ENCODE measurements at places on chromosomes 6 and 20.

DNA sequence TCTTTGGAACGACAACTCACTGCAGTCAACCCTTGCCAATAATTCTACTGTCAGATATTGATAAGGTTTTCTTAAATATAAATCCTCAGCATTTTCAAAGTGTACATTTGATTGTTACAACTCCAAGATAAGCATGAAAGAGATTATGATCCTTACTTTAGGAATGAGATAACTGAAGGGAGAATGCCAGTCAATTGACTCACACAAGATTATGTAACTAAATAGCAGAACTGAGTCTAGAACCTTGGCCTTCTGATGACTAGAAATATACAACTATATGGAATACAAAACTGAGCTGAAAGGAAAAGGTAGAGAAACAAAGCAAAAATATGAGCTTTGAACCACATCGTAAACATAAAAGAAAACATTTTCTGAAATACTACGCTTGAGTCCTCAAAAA, 26.9 kb upstream of the STXBP5 start:
- no peak for DNase-seq

GRCh38 chr6:43728586-43728985, 41.0 kb upstream of the MRPS18A start:
- no peak for DNase-seq

- no peak for DNase-seq
Observed at GRCh38 chr20:51183451-51183850, 160.5 kb upstream of the KCNG1 start.

DNA sequence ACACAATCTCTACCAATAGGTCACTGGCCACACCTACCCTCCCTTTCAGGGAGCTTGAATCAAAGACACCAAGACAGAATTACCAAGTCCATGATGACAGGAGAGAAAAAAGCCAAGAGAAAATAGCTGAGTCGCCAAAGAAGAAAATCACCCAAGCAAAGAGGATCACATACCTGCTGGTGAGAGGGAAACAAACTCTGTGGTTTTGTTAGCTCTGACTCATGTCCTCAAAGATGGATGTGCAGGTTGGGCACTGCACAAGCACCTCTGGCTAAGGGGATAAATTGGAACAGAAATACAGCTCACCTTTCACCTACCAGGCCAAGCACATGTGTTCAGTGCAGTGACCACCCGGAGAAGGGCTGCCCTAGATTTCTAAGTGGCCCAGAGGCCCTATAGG, 114.8 kb downstream of the TFAP2A start:
- DNase-seq: no peak

GRCh38 chr6:21420926-21421325, 172.6 kb upstream of the SOX4 start:
- no peak for DNase-seq

DNA sequence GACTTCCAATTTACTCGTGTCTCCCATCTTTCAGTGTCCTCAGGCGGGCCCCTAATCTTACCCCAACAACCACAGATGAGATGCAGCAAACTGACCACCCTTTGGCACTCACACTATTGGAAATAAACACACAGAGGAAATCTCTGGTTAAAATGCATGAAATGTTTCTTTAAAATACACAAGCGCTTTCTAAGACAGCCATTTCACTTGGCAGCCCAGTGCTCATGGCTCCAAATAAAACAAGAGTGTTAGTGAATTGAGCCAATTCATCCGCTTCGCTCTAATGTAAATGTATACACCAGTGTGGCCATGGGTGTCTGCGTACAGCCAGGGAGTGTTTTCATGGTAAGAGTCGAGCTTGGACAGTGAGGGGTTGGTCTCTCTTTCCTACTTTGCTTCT, 282.9 kb downstream of the CLIC5 start:
- no peak for DNase-seq

GRCh38 chr20:15411781-15412180, 1074.4 kb upstream of the FLRT3 start:
- no peak for DNase-seq

GRCh38 chr6:49541210-49541724, 9.2 kb upstream of the C6orf141 start:
- no peak for DNase-seq

- no peak for DNase-seq
Observed at GRCh38 chr20:53530440-53530839, 63.2 kb downstream of the ZNF217 start.

GRCh38 chr6:4351520-4352321, 216.3 kb upstream of the ECI2 start:
- peak; percentile 92 for DNase-seq

GRCh38 chr6:105646391-105646867, 243.5 kb upstream of the PREP start:
- no peak for DNase-seq

DNA sequence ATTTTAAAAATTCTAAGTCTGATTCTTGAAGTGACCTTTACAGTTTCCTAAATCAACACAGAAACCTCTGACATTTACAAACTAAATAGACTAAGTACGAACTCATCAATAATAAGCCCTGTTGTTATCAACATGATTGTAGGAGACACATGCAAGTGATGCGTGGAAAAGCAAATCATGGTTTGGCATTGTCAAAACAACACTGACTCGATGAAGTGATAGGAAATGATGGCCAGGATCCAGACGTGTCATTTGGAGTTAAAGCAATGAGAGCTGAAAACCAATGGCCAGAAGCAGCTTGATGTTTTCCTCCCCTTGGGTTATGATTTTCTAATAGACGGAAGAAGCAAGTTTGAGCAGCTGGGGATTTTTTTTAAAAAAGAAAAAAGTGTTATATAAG, 117.4 kb upstream of the FAM184A start:
- DNase-seq: no peak

- DNase-seq: no peak
Observed at GRCh38 chr20:23046431-23046830, 3.0 kb downstream of the THBD start.

- no peak for DNase-seq
Observed at GRCh38 chr6:163151212-163151611, 263.3 kb upstream of the QKI start.

DNA sequence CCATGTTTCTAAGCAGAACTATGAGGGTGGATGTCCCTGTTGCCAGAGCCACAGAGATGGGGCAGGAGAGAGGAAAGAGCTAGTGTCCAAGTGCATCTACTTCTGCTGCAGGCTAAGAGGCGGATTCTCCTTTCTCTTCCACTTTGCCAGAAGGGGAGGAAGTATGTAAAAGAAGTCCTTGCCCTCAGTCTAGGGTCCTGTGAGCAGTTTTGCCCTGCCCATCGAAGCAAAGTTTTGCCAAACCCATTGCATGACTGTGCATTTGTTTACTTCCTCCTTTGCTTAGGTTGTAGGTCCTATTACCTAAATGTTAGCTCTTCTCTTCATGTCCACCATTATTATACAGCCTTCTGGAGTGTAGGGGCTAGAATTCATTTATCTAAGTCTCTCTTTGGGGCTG, 106.2 kb upstream of the ARMC2 start:
- no peak for DNase-seq

- peak; percentile 79 for DNase-seq
Observed at GRCh38 chr6:44226368-44227147, 3.2 kb downstream of the SLC29A1 start.

DNA sequence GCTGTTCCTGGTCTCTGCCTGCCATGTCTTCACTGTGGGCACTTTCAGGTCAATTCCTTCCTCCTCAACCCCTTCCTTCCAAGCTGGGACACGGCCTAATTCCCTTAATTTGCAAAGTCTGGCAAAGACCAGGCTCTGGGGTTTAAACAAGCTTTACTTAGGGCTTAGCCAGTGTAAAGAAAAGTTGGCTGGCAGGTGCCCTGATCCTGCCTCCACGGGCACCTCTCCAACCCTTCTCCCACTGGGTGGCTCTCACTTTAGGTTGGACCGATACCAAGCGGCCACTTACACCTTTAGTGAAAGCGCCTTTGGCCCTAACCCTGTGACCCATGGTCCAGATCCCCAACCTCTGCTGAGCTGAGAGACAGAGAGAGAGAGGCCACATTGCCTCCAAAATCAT, 13.7 kb upstream of the MLN start:
- DNase-seq: no peak

DNA sequence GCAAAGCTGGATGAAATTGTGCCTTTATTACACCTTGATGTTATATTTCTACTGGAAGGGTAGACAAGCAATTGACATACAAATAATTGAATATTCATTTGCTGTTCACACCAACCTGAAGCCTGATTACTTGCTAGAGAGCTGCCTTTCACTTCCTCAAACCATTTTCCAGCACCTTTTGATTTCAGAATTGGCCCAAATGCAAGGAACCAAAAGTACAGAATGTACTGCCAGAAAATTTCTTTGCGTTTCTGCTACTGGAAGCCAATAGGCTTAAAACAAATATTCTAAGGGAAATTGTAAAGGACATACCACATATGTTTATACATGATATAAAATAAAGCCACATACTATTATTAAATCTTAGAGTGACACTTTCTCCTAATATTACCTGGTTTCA, 94.5 kb downstream of the RFPL4B start:
- DNase-seq: no peak

GRCh38 chr6:13461805-13462204, 25.6 kb downstream of the GFOD1 start:
- no peak for DNase-seq

DNA sequence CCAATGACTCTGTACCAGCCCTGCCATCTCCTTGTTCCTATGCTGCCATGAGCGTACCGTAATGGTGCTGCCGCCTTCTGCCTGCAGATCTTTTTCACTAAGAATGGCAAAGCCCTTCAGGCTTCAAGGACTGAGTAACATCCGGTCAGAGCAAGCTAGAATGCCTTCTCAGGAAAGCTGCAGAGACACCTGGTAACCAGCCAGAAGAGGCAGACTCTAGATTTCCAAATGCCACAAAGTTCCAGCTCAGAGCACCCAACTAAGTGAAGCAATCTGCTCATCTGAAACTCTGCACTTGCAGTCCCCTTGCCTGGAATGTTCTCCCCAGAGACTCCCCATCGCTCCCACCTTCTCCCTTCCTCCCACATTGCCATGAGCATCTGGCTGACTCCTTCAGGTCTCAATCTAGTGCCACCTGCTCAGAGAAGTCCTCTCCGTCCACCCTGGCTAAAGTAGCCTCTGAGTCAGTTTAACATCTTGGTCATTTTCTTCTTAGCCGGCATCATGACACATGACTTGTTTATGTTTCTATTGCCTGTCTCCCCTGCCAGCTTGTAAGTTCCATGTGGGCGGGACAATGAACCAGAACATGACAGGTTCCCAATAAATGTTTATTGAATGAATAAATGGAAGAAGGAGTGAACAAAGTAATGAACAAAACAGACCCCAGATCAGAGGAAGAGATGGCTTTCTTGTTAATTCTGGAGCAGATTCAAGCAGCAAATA, 6.9 kb upstream of the OCSTAMP start:
- no peak for DNase-seq

DNA sequence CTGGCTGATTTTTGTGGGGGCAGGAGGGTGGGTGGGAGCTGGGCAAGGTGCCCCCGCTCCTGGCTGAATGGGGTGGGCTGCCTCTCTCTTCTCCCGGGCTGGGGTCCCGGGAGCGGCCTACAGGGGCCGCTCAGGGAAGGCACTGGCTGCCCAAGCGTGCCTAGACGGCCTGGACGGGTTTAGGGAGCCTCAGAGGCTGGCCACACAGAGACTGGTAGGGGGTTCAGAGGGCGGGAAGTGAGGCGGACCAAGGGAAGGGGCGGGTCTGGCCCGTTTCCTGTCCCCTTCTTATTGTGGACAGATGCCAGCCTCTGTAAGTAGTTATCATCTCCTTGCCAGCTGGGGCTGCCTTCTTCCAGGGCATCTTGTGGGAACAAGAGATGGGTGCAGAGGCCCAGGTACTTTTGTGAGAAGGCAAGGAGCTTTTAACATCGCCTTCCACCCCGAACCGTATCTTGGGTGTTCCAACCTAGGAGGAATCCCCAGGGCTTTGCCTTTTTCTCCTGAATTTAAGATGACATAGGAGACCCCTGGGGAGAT, 437 bp downstream of the CD40 start:
- peak; percentile 54 for DNase-seq

DNA sequence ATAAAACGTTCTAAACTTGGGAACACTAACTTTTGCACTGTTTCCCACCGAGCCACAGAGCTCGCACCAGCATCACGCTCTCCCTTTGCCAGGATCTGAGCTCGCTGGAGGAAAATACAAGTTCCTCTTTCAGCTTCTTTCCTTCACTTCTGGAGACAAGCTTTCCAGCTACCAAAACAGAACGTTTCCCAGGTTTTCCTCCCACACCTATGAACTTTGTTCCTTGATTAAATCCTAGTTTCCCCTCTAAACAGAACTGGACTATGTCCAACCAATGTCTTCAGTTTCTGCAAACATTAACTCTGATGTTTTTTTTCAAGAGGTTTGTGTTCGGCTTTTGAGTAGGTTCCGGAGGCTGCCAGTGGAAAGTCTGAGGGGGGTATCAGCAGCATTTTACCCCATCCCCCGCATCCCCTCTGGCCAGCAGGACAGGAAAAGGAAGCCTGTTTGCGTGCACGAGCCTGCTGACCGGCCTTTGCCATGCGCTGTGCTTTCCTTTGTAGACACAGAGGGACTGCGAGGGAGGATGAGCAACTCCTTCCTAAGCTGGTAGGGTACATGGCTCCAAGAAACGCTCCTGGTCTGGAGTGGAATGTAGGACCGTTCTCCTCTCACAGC, 135.5 kb downstream of the LY86 start:
- DNase-seq: peak; percentile 77

GRCh38 chr6:74182992-74183391, 487.0 kb downstream of the CD109 start:
- DNase-seq: peak; percentile 36

- no peak for DNase-seq
Observed at GRCh38 chr6:105178110-105178509, 1.7 kb downstream of the POPDC3 start.

DNA sequence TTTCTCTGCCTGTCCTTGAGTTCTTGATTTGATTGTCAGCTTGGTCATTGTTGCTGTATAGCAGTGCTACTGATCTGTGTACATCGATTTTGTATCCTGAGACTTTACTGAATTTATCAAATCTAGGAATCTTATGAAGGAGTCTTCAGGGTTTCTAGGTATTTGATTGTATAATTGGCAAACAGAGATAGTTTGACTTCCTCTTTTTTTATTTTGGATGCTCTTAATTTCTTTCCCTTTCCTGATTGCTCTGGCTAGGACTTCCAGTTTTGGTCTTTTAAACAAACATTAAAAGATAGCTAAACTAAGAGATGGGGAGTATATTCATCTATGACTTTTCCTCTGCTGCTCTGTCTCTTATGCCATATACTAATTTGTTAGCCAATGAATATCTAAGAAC, 62.4 kb downstream of the NCOA7 start:
- no peak for DNase-seq

DNA sequence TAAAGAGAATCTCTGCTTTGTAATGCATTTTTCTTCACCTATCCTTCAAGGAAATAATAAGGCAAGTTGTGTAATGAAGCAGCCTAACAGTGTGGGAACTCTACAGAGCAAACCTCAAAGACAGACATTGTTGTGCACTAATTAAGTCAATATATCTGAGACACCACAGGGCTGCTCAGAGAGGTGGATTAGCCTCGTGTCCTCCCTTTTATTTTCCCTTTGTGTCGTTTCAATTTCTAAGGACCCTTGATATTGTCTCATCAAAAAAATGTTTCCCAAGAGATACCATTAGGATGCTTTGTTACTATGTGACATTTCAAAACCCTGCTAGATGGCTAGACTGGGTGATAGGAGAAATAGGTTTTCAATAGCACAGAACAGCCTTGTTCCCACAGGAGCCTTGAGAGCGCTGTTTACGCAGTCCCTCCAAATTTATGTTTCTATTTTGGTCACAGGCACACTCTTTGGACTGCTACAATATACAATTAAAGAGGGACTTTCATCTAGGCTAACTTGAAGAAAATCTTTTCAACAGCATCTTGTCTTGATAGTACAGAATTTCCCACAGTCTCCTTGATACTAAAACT, 23.1 kb downstream of the UBE3D start:
- DNase-seq: no peak
